ENCODE measurements at places on chromosomes 11 and 22.
A peak's percentile ranks its signal among the peaks of the same experiment; 100 is the strongest.

GRCh38 chr22:30386608-30386959 is 627 bp downstream of the RNF215 start:
- DNase-seq, result no peak

DNA sequence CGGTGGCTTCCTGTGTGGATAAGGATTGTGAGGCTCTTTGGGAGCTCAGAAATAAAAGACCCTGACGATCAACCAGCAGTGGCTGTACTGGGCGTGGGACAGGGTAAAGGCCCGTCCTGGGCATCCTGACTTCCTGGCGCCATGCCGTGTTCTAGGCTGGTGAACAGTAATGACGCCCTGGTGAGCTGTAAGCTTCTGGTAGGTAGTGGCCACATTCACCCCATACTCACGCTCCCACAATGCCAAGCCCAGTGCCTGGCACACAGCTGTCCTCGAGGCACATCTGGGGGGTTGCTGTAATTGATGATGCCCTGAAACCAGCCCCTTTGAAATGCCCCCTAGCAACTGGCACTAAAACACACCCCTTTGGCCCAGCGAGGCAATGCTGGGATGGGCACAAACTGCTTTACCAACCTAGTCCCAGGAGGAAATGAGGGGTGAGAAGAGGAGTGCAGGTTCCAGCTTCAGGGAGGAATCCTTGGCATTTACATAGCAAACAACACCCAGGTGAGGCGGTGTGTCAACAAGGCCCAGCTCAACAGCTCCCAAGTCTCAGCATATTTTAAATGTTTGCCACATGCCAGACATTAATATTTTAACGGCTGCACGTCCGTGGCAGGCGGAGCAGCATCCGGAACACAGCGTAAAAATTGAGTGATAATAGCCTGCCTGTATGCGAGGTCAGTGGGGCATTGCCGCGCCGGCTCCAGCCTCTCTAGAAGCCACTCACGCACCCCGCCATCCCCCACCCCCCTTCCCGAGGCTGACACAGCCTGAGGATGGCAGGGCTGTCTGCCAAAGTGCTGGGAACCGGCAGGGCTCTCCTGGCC is 79.3 kb downstream of the DSCAML1 start:
- DNase-seq, result no peak

GRCh38 chr11:127044535-127044934 is 44.0 kb upstream of the KIRREL3 start:
- no peak for DNase-seq

DNA sequence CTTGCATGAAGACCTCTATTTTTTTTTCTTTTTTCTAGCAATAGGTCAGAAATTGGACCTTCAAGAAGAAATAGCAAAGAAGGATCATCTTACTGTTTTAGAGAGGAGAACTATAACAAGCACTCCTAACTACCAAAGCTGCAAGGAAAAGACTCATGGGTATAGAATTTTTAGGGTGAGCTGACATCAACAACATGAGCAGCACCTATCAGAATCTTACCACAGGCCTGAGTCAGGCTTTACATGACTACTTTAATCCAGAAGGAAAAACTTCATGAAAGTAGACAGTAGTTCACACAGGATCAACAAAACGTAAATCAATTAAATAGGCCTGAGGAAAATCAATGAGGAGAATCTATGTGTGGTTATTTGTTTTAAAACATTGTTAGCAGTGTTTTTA is 130.5 kb downstream of the FAM76B start:
- DNase-seq, result no peak

- no peak for DNase-seq
Measured at GRCh38 chr11:61972112-61972671, 4.8 kb upstream of the FTH1 start.

DNA sequence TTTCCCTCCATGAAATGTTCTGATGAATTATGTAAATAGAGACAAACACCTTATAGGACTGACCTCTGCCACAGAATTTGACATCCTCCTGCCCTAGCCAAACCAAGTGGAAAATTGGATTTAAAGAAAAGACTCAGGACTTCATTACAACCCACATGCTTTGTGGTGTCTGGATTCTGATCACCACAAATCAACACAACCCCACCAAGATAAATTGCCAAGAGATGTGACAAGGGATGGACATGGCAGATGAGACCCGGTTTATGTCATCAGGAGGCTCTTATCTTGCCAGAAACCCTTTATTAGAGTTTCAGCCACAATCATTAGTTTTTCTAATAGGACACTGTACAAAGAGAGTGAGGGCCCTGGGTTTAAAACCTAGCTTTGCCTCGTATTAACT is 57.9 kb upstream of the SLC6A5 start:
- no peak for DNase-seq

GRCh38 chr11:96464700-96465307 is 75.0 kb downstream of the JRKL start:
- DNase-seq, result no peak

GRCh38 chr11:82987997-82988396 is 83.7 kb downstream of the RAB30 start:
- DNase-seq, result no peak

- DNase-seq, result no peak
Measured at GRCh38 chr11:99739464-99740089, 718.8 kb downstream of the CNTN5 start.

DNA sequence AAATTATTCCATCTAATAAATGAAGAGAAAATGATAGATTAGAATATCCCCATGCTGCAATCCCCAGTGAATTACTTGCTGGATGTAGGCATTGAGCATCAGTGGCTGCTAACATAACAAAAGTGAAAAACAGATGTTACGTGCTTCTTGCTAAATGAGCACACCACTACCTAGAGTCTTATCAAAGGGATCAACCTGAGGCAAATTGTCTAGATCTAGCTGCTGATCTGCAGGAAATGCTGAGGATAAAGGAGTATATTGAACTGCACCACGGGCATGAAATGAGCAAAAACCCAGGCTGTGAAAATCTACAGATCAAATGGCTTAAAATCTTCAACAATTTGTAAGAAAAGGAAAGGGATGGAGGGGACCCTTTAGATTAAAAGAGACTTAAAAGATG is 45.3 kb upstream of the SCUBE2 start:
- DNase-seq, result no peak

- peak; percentile 5 for DNase-seq
Measured at GRCh38 chr11:125345421-125346178, 150.5 kb downstream of the FEZ1 start.

DNA sequence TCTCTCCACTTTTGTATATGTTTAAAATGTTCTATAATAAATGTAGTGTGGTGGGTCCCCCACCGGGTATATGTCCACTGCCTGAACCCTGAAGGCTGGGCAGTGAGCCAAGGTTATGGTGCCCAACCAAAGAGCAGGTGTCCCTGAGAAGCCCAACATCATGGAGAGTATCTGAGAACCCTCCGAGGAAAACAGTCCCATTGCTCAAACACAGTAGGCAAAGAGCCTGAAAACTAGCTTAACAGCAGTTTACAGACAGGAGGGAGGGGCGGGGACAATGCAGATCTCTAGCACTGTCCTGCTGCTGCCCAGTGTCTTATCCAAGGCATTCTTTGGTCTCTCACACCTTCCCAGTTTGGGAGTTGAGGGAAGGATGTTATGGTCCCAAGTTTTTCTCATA is 91.0 kb downstream of the TMPRSS5 start:
- no peak for DNase-seq

DNA sequence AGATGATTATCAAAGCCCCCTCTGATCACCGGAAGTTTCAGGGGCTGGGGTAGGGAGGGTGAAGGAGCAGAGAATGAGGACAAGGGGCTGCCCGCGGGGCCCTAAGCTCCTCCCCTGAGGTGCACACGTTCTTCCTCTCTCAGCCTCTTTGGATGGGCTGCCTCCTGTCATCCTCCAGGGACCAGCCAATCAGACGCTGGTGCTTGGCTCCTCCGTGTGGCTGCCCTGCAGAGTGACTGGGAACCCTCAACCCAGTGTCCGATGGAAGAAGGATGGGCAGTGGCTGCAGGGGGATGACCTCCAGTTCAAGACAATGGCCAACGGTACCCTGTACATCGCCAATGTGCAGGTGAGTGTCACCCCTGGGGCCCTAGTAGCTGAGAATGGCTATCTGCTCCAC is 7.5 kb downstream of the ROBO3 start:
- no peak for DNase-seq

DNA sequence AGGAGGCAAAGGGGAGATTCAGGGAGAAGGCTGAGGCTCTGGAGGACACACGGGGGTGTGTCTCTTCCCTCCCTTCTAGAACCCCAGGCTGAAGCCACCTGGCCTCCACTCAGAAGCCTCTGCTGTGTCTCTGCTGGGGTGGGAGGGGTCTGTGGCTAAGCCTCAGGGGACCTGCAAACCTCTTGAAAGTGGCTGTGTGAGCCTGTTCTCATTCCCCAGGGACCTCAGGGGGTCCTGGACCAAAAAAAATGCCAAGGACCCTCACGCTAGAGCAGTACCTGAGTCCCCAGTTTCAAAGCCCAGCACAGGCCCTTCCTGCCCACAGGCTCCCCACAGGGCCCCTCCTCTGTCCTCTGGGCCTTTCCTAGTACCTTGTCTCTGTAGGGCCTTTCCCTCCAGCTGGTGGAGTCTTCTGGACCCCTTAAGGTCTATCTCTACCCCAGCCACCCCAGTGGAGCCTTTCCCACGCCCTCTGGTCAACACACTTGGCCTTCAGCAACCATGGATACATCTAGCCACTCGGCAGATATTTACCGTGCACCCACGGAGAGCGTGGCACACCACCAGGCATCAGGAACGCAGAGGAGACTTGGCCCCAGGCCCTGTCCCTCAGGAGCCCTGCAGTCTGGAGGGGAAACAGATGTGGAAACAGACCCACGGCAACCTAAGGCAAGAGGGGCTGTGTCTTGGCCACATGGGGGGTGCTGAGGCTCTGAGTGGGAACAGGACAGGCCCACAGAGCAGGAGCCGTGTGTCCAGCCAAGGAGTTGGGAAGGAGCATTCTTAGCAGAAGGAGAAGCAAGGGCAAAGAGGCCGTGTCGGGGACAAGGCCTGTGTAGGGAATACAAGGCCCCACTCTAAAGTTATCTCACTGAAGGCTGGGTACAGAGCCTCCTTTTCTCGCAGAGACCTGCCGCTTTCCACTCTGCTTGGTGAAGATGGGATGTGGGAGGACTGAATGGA is 18.5 kb downstream of the PLA2G6 start:
- no peak for DNase-seq

- DNase-seq, result no peak
Measured at GRCh38 chr11:4610258-4610935, 2.4 kb upstream of the TRIM68 start.

- no peak for DNase-seq
Measured at GRCh38 chr22:31329453-31330215, 16.5 kb downstream of the PATZ1 start.

DNA sequence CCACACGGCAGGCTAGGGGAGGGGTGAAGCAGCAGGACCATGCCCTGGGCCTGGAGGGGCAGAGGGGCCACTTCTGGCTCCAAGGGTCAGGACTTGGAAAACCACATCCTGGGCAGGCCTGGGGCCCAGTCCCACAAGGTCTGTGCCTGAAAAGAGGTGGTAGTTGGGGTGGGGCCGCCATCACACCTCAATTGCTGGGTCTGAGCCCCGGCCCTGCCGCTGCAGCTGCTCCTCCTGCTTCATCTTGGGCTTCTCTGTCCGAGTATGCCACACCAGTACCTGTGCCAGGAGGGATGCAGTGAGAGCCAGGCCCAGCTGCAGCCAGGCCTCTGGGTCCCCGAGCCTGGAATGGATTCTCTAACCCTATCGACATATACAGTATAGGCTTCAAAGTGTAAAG is 2.5 kb downstream of the ROM1 start:
- DNase-seq, result no peak

GRCh38 chr22:48103126-48103875 is 1340.9 kb downstream of the TBC1D22A start:
- no peak for DNase-seq

GRCh38 chr11:8370812-8371515 is 107.3 kb upstream of the LMO1 start:
- DNase-seq, result no peak

DNA sequence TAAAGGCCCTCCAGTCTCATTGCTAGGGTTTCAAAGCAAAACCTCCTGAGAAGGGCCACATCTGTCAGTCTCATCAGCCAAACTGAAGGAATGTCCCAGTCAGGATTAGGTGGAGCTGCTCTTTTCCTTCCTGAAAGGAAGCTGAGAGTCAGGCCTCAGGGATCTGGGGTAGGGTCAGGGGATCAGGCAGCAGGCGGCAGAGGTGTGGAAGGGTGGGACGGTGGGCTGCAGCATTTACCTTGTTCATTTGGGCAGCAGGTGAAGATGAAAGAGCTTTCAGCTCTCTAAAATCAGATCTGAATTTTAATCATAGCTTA is 17.8 kb downstream of the CD82 start:
- no peak for DNase-seq

DNA sequence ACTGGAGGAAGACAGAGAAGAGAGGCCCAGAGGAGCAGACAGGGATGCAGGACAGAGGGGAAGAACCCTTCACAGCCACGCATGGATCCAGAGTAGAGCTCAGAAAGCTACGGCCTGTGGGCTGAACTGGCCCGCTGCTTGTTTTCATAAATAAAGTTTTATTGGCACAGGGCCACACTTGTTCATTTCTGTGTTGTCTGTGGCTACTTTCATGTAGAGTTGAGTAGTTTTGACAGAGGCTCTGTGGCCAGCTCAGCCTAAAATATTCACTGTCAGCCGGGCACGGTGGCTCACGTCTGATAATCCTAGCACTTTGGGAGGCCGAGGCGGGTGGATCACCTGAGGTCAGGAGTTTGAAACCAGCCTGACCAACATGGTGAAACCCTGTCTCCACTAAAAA is 26.2 kb upstream of the GAL start:
- no peak for DNase-seq

DNA sequence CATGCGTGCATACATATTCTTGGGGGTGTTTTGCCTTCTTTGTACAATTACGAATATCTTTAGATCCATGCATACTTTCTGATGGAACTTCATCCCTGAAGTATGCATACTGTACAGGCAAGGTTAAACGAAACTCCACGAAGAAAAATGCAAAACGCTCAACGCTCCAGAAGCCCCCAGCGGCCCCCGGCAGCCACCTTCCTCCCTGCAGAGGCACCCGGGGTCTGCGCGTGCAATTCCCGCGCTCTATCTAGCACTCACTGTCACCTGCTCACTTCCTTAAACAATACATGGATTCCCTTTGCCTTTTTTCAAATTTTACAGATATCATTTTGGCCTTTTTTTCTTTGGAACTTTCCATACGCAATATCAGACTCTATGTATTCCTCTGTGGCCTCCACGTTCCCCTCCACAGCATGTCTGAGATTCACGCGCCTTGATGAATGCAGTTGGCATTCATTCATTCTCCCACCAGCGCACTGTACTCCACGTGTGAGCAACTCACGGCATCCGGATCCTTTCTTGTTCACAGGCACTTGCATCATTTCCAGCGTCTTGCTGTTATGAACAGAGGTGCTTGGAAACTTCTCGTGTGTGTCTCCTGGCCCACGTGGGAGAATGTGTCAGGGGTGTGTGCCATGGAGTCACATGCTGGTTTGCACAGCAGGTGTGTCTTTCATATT is 214.3 kb downstream of the CTTN start:
- DNase-seq, result no peak
